Suprapubic skin (tissue), 4 donors: ENCODE measurements at places on chromosomes 4 and X.

DNA sequence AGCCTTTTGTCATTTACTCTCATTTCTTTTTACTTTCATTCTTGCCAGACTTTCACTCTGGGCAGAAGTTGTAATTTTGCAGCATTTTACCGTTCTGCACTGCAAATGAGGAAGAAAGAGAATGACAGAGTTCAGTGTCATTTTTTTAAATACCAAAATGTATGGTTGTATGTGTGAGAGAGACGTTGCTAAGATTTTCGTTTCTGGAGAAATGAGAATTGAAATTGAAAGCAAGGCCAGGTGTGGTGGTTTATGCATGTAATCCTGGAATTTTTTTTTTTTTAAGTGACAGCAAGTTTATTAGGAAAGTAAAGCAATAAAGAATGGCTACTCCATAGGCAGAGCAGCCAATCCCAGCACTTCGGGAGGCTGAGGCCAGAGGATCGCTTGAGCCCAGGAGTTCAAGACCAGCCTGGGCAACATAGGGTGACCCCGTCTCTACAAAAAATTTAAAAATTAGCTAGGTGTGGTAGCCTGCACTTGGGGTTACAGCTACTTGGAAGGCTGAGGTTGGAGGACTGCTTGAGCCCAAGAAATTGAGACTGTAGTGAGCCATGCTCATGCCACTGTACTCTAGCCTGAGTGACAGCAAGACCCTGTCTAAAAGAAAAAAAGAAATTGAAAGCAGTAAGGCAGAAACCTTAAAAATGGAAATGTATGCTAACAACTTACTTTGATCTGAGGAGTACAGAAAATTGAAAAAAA is 12.9 kb downstream of the DCK start:
- DNase-seq, result no peak

- no peak for DNase-seq
These were observed 353.7 kb upstream of the SLC7A11 start for GRCh38 chr4:138595731-138596460.

DNA sequence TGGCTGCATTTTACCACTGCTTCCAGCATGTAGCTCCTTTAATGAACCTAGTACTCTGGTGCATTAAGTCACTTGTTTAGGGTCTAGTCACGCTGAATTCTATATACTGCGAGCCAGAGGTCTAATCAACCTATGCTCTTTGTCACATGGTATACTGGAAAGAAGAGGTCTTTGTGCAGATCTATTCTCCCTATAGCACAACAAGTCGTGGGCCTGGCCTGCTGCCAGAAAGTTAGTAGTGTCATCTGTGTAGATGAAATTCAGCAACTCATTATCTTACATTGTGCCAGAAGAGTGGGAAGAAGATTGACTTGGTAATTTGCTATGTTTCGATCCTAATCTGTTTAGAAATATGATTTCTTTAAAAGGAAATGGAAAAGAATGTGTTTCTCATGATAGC is 80.8 kb downstream of the AWAT2 start:
- DNase-seq, result no peak

GRCh38 chr4:171891038-171891437 is 77.8 kb downstream of the GALNTL6 start:
- no peak for DNase-seq

- DNase-seq, result no peak
These were observed 49.3 kb downstream of the WDR19 start for GRCh38 chr4:39231660-39232059.

GRCh38 chrX:20325786-20326388 is 59.2 kb upstream of the RPS6KA3 start:
- no peak for DNase-seq

GRCh38 chr4:159221280-159221679 is 118.4 kb downstream of the RAPGEF2 start:
- DNase-seq, result no peak

- no peak for DNase-seq
These were observed 14.6 kb downstream of the PSAPL1 start for GRCh38 chr4:7419961-7420660.

DNA sequence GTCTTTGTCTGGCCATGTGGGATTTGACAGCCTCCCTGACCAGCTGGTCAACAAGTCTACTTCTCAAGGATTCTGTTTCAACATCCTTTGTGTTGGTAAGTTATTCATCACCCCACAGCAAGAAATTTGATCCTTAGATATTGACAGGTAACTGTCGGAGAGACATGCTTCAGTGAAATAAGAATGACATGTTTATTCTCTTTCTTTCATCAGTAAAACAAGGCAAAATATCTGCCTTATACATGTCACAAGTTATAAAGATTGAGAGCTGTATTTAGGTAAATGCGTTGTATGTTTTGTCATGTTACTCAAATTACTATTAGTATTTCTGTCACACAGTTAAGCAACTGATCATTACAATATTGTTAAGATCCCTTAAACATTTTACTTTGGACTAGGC is 46.9 kb downstream of the SEPTIN11 start:
- DNase-seq, result no peak

GRCh38 chrX:54928876-54929275 is 8.3 kb downstream of the TRO start:
- no peak for DNase-seq
